Breast epithelium (tissue), 4 donors: ENCODE measurements at places on chromosomes 11 and 22.

- no peaks in the 10 kb centered on the region for H3K27me3 ChIP-seq
- H3K36me3 ChIP-seq = no peaks in the 10 kb centered on the region
- H3K4me3 ChIP-seq = no peak overlapping the region
- no peak for DNase-seq
- no peak overlapping the region for H3K27ac ChIP-seq
These were observed 33.0 kb upstream of the PLET1 start for GRCh38 chr11:112293614-112294013.

GRCh38 chr11:44475114-44475686, 90.3 kb upstream of the CD82 start:
- no peaks in the 10 kb centered on the region for H3K27me3 ChIP-seq
- H3K36me3 ChIP-seq = no peaks in the 10 kb centered on the region
- H3K4me1 ChIP-seq = no peaks in the 10 kb centered on the region
- no peak overlapping the region for H3K27ac ChIP-seq
- no peak for DNase-seq

- H3K4me1 ChIP-seq = no peaks in the 10 kb centered on the region
- H3K27ac ChIP-seq = no peak overlapping the region
- H3K27me3 ChIP-seq = no peaks in the 10 kb centered on the region
- H3K36me3 ChIP-seq = no peaks in the 10 kb centered on the region
These were observed 72.9 kb downstream of the CSNK2A3 start for GRCh38 chr11:11279956-11280689.

DNA sequence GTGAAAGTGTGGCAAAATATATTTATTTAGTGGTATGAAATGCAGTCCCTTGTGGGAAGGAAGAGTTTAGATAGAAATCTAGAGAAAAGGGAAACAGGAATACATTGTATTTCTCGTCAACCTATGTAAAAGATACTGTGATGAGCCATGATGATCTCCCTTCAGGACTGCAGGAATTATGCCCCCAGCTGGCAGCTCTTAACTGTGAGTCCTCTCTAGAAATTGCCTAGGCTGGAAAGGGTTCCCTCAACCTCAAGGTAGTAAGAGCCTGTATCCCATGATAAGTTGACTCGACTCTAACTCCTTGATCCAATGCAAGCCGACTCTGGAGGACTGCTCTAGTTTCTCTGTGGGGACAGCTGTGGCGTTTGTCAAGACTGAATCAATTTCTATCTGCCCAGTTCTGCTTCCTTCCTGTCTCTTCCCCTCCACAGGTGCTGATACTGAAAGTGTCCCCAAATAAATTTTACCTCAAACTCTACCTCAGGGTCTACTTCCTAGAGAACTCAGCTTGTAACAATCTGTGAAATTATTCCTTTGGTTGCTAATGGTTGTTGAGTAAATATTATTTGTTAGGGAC, 897.3 kb downstream of the METTL15 start:
- DNase-seq = no peak
- H3K27me3 ChIP-seq = no peaks in the 10 kb centered on the region
- no peaks in the 10 kb centered on the region for H3K4me1 ChIP-seq
- H3K27ac ChIP-seq = no peak overlapping the region
- H3K36me3 ChIP-seq = no peaks in the 10 kb centered on the region
- H3K4me3 ChIP-seq = no peak overlapping the region

GRCh38 chr11:19594326-19594725, 118.3 kb upstream of the NAV2 start:
- H3K36me3 ChIP-seq = no peaks in the 10 kb centered on the region
- H3K27me3 ChIP-seq = no peaks in the 10 kb centered on the region
- peaks cover 7% of the 10 kb centered on the region for H3K4me1 ChIP-seq
- no peak overlapping the region for H3K27ac ChIP-seq
- no peak for DNase-seq

DNA sequence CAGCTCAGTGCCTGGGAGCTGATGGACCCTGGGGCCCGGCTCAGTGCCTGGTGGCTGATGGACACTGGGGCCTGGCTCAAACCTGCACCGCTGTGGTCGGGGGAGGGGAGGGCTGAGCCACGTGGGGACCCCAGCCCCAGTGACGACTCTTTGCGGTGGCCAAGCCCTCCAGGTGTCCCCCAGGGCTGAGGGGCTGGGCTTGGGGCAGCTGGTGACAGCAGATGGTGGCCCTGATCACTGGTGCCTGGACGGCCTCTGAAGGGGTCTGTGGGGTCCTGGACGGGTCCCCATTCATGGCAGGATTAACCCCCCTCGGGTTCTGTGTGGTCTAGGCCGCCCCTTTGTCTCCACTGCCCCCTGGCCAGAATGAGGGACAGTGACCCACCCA, 3.4 kb upstream of the MUC5B start:
- H3K27ac ChIP-seq = peak overlapping the region; percentile 33
- H3K4me3 ChIP-seq = no peak overlapping the region
- peaks cover 55% of the 10 kb centered on the region for H3K27me3 ChIP-seq
- no peaks in the 10 kb centered on the region for H3K36me3 ChIP-seq
- DNase-seq = no peak

DNA sequence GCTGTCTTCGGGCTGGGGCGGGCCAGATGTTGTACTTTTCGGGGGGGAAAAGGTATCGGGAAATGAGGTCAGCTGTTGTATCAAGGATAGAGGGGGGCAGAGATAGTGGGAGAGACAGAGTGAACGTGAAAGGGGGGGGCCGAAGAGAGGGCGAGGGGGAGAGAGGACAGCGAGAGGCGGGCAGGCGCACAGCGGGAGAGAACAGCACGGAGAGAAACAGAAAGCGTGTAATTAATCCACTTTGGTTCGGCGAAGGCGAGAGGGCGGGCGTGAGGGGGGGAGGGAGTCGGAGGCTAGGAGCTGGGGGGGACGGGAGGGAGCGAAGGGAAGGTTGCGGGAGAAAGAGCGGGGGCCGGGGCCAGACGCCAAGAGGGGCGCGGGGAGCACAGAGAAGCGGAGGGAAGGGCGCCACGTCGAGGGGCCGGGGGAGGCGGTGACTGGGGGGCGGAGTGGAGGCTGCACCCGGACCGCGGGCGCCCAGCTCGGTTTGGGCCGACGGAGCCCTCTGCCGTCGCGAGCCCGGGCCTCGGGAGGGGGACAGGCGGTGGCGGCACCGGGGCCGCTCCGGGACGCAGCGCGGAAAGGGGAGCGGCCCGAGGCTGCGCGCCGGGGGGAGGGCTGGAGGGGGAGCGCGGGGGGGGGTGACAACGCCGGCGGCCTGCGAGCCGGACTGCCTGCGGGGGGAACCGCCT, 612 bp downstream of the IGF2 start:
- peak overlapping the region; percentile 32 for H3K4me3 ChIP-seq
- H3K4me1 ChIP-seq = peaks cover 12% of the 10 kb centered on the region
- H3K27me3 ChIP-seq = peaks cover 15% of the 10 kb centered on the region
- H3K27ac ChIP-seq = peak overlapping the region; percentile 81

GRCh38 chr11:65899356-65900124, 648 bp downstream of the FOSL1 start:
- peak overlapping the region; percentile 82 for H3K27ac ChIP-seq
- H3K36me3 ChIP-seq = no peaks in the 10 kb centered on the region
- H3K4me3 ChIP-seq = peak overlapping the region; percentile 52
- H3K4me1 ChIP-seq = peaks cover 6% of the 10 kb centered on the region
- H3K27me3 ChIP-seq = no peaks in the 10 kb centered on the region

DNA sequence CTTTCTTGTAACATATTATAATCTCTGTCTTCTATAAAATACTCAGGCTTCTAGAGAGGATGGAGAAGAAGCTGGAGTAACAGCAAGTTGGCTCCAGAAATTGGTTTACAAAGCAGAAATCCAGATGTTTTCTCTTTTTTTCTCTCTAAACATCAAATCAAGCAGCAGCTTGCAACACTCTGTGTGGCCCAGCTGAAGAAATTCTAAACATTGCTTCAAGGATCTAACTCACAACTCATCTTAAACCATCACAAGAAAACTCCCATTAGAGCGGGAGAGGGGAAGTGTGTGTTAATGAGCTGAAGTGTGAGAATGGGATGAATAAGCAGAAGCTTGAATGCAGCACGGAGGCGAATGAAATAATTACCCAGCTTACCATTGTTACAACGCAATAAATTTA, 146.5 kb downstream of the OPCML start:
- H3K27me3 ChIP-seq = no peaks in the 10 kb centered on the region
- DNase-seq = no peak
- no peak overlapping the region for H3K27ac ChIP-seq
- no peaks in the 10 kb centered on the region for H3K36me3 ChIP-seq
- H3K4me1 ChIP-seq = no peaks in the 10 kb centered on the region

DNA sequence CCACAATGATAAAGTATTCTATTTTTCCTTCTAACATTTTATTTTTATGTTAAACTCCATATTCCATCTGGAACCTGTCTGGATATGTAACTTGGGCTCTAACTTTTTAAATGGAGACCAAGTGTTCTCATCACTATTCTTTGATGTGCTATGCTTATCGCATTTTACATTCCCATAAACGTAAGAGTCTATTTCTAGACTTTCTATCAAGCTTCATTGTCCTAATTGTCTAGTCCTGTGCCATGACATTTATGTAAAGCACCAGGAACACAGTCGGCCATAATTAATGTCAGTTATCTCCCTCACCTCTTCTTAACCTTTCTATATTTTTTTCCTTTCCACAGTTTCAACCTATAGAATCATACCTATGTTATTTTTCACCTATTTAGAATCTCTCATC, 113.9 kb upstream of the TEAD1 start:
- H3K4me1 ChIP-seq = peaks cover 5% of the 10 kb centered on the region
- no peak overlapping the region for H3K27ac ChIP-seq
- no peaks in the 10 kb centered on the region for H3K36me3 ChIP-seq

DNA sequence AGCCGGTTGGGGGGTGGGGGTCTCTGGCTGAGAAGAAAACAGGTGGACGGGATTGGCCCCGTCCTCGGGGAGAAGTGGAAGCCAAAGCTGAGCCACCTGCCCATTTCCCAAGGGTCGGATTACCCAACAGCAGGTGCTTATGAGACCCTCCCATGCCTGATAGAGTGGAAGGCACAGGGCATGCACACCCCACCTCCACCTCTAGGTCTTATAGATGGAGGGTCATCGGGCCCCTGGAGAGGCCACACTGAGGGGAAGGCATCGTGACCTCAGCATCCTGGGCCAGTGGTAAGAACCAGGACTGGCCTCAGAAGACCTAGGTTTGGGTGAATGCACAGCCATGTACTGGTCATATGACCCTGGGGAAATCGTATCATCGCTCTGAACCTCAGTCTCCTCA, 85.9 kb downstream of the BUD13 start:
- H3K4me3 ChIP-seq = no peak overlapping the region
- no peaks in the 10 kb centered on the region for H3K4me1 ChIP-seq
- H3K27ac ChIP-seq = no peak overlapping the region
- no peaks in the 10 kb centered on the region for H3K36me3 ChIP-seq
- H3K27me3 ChIP-seq = no peaks in the 10 kb centered on the region

DNA sequence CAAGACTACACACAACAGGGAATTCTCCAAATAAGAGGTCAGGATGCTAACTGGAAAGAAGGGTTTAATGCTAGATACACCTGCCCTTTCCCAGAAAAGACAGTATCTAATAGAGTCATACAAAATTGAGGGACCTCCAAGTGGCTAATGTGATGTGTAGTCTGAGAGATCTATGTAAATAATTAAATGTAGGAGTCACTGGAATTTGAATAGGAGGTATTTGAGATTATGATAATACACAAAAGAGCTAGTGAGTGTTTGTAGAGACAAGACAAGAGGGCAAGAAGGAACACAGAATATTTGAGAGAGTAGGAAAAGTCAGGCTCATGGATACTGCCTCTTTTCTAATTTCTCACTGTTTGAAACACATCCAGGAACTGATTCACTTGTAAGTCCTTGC, 15.5 kb upstream of the INSC start:
- H3K27me3 ChIP-seq = no peaks in the 10 kb centered on the region
- H3K27ac ChIP-seq = no peak overlapping the region
- DNase-seq = no peak
- no peaks in the 10 kb centered on the region for H3K36me3 ChIP-seq
- no peaks in the 10 kb centered on the region for H3K4me1 ChIP-seq
- H3K4me3 ChIP-seq = no peak overlapping the region
